Stimulated activated CD4-positive, alpha-beta T cell treated with anti-CD3 and anti-CD28 coated beads, Interleukin-12 subunit alpha, Interleukin-12 subunit beta, amount 100 ng/mL, for 4 hours (primary cell): ENCODE measurements at places on chromosomes 5 and 9.

DNA sequence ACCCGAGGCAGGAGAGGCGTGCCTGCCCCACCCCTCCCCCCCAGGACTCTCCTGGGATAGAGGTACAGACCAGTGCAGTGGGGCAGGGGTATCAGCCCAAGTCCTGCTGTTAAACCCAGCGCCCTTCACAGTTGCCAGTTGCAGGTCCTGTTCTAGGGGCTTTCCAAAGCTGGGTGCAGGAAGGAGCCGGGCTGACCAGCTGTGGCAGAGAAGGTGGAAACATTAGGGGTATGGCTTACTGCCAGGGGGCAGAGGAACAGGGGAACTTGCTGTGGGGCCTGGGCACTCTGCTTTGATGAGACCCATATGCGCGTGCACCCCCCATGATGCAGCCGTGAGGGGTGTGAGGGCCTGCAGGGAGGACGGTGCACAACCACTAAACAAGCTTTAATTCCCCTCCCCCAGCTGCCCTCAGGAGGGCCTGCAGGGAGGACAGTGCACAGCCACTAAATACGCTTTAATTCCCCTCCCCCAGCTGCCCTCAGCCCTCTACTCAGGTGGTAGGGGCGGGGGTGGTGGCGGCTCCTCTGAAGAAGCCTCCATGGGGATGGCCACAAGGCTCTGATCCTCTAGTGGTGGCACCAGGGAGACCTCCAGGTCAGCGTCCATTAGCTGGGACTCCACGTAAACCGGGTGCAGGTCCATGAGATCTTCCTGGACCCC, 766 bp upstream of the LRRC26 start:
- DNase-seq = no peak

GRCh38 chr9:130191749-130192120, 19.5 kb downstream of the NCS1 start:
- no peak for DNase-seq

- DNase-seq = no peak
Observed at GRCh38 chr5:124923131-124923530, 176.7 kb upstream of the ZNF608 start.

- DNase-seq = no peak
Observed at GRCh38 chr5:92544596-92544995, 1036.4 kb downstream of the NR2F1-AS1 start.

DNA sequence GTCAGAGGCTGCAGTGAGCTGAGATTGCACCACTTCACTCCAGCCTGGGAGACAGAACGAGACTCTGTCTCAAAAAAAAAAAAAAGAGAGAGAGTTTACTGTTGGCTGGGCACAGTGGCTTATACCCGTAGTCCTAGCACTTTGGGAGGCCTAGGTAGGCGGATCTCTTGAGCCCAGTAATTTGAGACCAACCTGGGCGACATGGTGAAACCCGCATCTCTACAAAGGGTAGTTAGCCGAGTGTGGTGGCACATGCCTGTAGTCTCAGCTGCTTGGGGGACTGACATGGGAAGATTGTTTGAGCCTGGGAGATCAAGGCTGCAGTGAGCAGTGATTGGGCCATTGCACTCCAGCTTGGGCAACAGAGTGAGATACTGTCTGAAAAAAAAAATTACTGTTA, 12.6 kb downstream of the HABP4 start:
- DNase-seq = no peak
